ENCODE measurements at places on chromosomes 7 and 10.

GRCh38 chr7:95971716-95972115 lies 199.4 kb downstream of the DYNC1I1 start:
- DNase-seq: no peak

GRCh38 chr10:69338133-69338456 lies 59.8 kb downstream of the HK1 start:
- DNase-seq: no peak

DNA sequence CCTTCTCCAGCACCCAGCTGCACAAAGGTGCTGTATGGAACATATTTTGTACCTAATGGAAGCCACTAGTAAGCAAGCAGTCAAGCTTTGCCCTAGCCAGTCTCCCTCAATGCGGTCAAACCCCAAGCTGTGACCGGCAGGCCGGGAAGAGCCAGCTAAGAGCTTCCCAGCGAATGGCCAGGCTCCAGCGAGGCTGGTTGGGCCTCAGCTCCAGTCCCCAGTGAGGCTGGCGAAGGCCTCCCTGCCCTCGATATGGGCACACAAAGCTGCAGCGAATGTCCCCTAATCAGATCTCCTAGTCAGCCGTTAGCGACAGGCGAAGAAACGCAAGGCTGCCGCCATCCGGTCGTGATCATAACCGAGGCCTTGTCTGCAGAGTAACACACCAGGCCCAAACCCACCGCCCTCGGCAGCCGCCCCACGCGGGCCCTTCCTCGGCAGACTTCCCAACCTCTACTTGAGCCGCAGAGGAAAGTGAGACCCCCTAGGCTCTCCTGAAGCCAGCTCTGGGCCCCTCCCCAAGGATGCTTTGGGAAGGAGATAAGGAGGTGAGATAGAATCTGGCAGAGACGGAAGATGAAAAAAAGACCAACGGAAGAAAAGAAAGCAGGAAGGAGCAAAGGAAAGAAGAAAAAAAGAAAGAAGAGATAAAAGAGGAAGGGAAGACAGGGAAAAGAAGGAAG lies 3.1 kb upstream of the HOXA9 start:
- DNase-seq: no peak

- no peak for DNase-seq
Measured at GRCh38 chr7:55053651-55054571, 35.1 kb downstream of the EGFR start.

DNA sequence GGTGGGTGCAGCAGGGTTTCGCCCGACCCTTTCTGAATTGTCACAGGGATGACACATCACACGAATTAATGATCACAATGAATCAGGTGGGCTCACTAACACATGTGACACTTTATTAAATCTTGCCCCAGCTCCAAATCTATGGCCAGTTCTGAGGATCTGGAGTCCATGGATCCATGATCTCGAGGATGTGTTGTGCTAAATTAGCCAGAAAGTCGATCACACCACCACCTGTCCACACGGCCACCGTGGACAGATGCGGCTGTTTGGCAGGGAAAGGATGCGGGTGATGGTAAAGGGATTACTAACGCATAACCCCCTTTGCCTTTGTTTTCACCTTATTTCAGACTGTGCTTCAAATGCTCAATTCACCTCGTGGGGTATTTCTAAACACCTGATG lies 96.4 kb downstream of the COBL start:
- no peak for DNase-seq

- no peak for DNase-seq
Measured at GRCh38 chr10:90741926-90742565, 115.8 kb downstream of the HTR7 start.

DNA sequence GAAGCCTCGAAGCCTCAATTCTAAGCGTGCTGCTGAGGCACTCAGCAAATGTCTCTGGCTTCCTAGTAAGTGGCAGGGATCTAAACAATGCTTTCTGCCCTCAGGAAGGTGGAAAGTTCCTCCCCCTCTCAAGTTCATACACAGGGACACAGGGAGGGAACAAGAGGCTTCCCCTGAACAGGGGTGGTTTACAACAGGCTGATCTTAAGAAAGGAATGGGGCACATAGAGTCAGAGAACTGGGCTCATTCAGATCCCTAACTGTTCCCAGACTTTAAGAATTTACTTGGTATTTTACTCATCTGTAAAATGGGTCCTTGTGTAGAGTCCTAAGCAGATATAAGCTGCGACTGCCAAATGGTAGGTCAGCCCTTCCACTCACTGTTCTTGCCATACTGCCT lies 2.5 kb downstream of the TNS3 start:
- no peak for DNase-seq

DNA sequence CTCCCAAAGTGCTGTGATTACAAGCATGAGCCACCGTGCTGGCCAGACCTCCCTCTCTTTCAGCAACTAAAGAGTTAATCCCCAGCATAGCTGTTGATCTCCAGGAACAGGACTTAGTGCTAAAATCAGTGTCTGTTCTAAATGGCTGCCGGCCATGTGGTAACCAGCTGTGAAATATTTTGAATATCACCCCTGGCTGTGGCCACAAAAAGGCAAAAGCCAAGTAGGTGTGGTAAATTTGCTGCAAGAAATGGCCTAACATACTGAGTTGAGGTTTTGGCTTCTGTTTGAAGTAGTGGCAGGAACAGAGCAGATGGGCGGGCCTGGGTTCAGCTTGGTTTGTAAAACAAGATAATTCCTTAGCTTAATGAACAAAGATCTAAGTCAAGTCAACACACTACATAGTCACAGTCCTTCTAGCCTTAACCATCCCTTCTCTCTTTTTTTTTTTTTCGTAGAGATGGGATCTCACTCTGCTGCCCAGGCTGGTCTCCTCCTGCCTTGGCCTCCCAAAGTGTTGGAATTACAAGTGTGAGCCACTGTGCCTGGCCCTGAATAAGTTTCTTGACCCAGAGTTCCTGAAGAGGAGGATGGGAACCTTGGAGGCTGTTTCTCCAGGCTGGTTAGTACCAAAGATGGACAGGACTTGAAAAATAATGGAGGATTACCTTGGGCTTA lies 22.7 kb upstream of the AGFG2 start:
- DNase-seq: no peak

- no peak for DNase-seq
Measured at GRCh38 chr7:3239291-3239691, 61.8 kb upstream of the SDK1 start.

DNA sequence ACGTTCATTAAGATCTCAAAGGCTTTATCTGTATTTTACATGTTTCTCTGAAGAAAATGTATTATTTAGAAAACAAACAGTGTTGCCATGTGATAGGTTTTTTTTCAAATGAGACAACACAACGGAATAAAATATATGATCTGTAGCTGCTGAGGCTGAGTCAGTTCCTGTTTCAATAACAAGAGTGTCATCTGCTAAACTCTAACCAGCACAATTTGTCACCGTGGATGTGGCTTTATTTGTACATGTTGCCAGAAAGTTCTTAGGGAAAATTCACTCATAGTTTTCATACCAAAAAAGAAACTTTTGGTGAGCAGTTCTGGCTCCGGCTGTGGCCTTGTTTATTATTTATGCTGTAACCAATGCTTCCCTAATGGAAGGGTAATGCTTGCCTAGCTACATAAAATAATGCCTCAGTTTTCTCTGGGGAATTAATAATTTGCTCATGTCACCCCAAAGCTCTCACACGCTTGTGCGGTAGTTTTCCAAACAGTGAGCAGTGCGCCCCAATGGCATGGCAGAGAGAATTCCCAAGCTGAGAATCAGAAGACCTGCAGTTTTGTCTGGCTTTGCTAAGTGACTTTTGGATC lies 20.3 kb upstream of the KLF6 start:
- no peak for DNase-seq

DNA sequence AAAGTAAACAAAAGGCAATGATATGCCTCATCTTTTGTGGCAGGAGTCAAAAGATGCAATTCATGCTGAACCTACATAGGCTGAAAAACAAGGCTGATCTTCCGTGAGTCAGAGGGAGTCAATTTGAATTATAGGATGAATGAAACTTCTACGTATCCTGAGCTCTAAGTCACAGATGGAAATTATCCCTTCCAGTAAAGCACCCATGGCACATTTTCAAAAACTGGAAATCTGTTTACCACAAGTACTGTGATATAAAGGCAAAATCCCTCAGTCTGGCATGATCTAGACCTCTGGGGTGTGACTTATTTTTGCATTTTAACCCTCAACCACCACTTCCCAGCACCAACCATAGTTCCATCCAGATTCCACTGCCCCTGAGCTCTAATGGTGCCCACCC lies 69.6 kb downstream of the NRG3 start:
- no peak for DNase-seq

DNA sequence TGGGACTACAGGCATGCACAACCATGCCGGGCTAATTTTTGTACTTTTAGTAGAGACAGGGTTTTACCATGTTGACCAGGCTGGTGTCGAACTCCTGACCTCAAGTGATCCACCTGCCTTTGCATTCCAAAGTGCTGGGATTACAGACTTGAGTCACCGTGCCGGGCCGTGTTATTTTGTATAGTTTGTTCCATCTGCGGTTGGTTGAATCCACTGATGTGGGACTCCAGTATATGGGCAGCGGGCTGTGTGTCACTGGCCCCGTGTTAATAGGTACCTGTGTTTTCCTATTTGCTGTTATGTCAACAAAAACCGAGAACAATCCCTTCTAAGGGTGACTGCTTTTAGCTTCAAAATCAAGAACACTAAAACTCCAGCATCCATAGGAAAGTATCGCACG lies 297.6 kb upstream of the PITRM1 start:
- no peak for DNase-seq

- no peak for DNase-seq
Measured at GRCh38 chr10:51952056-51952455, 252.7 kb upstream of the CSTF2T start.

DNA sequence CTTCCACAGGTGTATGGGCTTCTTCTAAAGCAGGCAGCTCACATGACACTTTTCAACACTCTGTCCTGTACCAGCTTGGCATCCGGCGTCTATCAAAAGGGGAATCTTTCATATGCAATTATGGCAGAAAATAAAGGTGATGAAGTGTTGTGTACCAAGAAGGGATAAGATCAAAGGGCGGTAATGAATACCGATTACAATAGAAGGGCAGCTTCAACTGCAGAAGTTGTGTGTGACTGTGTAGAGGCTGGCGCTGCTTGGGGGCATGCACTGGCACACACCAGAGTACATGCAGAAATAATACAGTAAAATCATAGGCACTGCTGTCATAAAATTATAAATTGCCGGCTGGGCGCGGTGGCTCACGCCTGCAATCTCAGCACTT lies 744.7 kb downstream of the LRMDA start:
- no peak for DNase-seq
